ENCODE measurements at places on chromosomes 1 and 21.

DNA sequence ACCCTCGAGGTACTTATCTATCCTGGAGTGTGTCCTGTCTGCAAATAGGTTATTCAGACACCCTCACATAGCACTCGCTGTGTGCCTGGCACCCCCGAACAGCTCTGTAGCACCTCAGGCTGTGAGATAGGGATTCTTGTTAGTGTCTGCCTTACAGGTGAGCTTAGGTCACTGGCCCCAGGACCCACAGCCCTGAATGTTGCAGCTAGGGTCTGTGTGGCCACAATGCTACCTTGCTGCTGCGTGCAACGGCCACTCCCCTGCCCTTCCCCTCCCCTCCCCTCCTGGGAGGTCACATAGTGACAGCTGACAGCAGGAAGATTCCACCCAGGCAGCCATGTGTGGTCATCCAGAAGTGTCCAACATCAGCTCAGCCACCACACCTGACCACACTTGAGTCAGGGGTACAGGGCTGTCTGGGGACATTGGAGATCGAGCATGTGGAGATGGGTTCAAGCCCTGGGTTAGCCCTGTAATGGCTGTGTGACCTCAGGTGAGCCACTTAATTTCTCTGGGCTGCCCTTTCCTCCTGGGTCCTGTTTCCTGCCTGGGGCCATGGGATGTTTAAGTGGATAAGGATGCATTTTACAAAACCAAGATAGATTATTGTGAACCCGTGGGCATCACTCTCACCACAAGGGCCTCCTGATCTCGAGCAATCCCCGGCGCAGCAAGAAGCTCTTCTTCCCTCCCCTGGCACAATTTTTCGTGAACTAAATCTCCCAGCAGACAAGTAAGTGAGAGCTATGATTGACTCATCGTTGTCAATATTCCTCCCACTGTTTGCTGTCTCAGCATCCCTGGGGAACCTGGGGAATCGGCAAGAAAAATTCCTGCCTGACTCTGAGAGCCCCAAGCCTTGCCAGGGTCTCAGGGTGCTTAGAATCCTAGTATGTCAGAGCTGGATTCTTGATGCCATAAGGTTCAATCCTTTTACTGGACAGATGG is 208.7 kb downstream of the PTPRU start:
- DNase-seq: no peak

DNA sequence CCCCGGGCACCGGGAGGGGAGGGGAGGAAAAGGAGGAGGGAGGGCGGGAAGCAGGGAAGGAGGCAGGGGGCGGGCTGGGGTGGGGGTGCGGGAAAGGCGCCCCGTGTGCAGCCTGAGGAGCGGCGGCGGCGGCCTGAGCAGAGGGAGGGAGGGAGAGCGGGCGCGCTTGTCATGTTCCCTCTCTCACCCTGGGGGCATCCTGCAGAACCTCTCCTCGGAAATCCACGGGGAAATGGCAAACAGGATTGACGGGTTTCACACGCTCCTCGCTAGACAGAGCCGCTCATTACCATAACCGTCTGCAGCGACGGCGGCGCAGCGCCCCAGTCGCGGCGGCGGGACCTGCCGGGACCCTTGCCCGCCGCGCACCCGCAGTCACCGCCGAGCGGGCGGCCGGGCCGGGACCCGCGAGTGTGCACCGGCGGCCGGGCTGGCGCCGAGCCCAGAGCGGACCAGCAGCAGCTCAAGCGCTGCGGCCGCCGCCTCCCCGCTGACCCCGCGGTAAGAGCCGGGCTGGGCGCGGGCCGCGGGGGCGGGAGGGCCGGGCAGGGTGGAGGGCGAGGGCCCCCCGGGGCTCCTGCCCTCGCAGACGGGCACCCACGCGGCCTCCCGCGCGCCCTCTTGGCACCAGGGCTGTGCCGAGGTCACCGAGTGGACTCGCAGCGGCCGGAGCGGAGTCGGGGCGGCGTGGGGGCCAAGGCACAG is at the start of gene SERTAD4:
Gene SERTAD4, plus strand, starts transcription at position 286 of the 705 bp plus-strand sequence. CDS start 5,165 bp downstream, outside the sequence.
- DNase-seq: peak; percentile 79

GRCh38 chr1:91617285-91617765 is 116.7 kb downstream of the CDC7 start:
- peak; percentile 59 for DNase-seq

DNA sequence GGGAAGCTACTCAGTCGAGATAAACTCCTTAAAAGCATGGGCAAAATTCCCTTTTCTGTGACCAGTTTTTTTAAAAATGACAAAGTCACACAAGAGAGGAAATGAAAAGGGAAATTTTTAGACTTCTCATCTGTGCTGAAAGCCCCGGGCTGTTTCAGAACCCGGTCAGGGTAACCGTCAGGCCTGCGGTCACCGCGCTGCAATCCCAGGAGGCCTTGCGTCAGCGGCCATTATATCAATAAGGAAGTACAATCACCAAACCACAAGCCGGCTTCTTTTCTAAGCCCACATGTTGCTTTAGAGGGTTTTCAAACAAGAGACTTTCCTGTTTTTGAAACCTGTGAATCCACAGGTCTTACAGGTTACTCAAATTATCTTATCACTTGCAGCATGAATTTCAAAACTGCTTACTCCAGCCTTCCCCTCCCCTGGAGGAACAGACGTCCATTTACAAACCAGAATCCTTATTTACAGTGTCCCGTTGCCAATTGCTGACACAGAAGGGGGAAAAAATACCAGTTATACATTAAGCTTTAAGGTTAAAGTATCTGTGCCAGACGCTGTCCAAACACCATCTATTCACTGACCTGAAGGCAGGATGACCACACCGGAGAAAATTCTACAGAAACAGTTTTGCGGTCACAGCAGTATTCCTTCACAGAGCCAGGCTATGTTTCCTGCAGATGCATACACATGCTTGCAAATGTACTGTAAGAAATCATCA is 165.3 kb downstream of the TOMM20 start:
- DNase-seq: no peak

- DNase-seq: no peak
Measured at GRCh38 chr1:6603238-6603914, 707 bp upstream of the KLHL21 start.

DNA sequence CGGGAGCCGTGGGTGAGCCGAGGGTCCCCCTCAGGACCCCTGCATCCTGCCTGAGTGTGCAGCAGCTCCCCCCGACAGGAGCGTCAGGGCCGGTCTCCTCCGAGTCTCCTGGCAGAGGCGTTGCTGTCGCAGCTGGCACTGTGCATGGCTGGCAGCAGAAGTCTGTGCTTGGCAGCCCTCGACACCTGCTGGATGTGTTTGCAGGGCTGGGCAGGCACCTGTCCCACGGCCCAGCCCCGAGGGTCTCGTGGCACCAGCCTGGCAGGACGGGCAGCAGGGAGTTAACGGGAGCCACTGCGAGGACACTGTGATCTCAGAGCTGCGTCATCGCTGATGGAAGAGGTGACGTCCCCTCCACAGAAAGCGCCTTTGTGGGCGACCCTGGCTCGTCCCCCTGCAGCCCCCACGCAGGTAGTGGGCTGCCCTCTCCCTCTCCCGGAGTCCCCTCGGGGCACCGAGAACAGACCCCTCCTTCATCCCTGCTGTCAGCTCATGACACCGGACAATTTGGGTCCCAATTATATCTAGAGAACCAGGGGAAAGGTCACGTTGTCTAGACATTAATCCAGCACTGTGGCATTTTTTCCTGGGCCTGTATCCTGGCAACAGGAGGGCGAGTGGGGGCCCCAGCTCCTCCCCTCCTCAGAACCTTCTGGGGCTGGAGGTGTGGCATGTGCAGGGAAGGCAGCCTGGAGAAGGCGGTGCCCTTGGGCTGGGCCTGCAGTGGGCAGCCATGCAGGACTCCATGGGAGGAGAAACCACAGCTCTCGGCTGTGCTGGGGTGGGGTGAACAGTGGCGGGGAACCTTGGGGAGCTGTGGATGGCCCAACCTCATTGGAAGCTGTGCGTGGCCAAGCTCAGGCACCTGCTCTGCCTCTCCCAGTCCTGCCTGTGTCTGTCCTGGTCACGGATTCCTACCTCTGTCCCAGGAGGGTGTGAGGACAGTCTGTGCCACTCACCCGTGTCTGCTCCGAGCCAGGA is 15.4 kb downstream of the COL18A1 start:
- no peak for DNase-seq

DNA sequence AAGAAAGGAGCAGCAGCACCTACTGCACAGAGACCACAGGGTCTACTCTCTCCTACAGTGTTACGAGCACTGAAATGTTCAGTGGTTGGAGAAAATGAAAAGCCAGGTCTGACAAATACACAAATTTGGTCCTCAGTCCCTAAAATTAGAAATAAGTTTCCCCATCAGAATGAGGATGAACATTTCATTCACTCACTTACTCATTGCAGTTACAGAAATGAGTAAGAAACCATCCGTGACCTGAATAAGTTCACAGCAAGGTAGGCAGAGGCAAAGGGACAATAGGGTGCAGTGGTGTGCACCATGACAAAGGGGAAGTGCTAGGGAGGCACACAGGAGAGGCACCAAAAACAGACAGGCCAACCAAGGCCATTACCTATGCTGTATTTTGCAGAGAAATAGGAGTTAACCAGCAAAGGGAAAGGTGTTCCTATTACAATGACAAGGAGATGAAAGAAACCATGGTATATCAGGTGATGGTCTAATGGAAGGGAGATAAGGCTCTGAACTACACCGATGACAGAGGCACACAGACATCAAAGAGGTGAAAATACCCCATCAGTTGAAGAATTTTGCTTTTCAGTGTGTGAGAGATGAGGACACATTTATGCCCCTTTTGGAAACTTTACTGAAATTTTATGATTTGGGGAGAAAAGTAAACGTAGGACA is 29.4 kb downstream of the VAV3 start:
- no peak for DNase-seq

GRCh38 chr1:183403498-183403897 is 14.7 kb downstream of the NMNAT2 start:
- no peak for DNase-seq

- no peak for DNase-seq
Measured at GRCh38 chr1:54581621-54582035, 33.6 kb downstream of the ACOT11 start.

- DNase-seq: no peak
Measured at GRCh38 chr1:177566495-177566894, 395.7 kb downstream of the BRINP2 start.

- DNase-seq: peak; percentile 39
Measured at GRCh38 chr21:18522181-18522972, 118.8 kb upstream of the TMPRSS15 start.

GRCh38 chr1:203629016-203629506 is 2.4 kb downstream of the ATP2B4 start:
- DNase-seq: no peak

GRCh38 chr1:43472087-43472462 is 18.3 kb upstream of the HYI start:
- DNase-seq: no peak

DNA sequence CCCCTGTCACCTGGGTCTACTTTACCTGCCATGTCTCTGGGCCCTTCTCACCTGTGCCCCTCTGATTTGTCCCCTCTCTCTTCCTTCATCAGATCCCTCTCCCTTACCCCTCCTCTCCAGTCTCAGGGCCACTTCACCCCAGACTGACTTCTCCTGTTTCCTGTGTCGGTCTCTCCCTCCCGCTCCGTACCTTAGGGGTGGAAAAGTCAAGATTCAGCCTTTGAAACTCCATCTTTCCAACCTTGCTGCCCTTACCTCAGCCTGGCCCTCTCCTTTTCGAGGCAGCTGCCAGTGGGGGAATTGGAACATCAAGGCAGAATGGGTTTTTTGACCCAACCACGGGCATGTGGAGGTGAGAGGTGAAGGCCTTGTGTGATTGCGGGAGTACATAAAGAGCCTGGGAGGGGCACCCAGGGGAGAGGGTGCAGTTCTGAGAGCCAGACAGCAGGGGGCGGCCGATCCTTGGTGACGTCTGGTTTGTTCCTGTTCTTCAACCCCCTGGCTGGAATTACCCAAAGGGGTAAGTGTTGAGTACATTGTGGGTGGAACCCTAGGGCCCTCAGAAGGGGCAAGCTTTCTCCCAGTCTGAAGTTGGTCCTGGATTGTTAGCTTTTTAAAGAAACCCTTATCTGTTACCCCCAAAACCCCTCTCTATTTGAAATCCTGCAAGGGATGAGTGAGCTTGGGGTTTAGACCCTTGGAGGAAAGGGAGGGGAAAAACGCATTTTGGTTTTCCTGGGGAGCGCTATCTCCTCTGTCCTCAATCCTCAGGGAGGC is 12.3 kb upstream of the DMBX1 start:
- peak; percentile 38 for DNase-seq

GRCh38 chr1:26541431-26541815 is 11.9 kb downstream of the RPS6KA1 start:
- DNase-seq: no peak

DNA sequence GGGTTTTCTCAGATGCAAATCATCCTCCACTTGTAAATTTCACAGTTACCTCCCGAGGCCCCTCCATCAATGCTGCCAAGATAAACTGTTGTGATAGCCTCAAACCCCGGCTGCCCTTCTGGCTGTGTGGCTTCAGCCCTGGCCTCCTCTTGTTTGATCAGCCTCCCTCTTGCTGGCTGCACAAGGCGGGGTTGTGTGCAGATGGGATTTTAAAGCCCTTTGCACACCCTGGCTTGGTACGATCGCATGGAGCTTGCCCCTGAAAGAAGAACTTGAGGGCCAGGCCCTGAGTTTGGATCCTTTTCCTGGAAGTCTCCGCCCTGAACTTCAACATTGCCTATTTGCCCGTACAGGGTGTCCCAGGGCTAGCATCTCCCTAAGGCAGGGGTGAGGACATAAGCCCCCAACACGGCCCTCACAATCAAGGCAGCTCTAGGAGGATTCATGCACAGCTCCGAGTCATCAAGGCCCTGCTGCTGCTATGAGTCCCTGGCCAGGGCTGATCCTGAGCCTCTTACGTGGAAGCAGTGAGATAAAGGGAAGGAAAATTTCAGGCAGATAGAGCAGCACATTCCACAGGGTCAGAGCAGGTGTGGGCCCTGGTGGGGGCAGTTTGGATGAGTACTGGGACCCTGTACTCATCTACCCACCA is 181.2 kb upstream of the VAMP3 start:
- DNase-seq: no peak

GRCh38 chr1:92045766-92046495 is 16.1 kb downstream of the EPHX4 start:
- DNase-seq: no peak

- DNase-seq: no peak
Measured at GRCh38 chr1:70220517-70221237, 503 bp upstream of the SRSF11 start.

GRCh38 chr1:236893626-236894545 is 98.8 kb downstream of the MTR start:
- DNase-seq: no peak

GRCh38 chr1:115088115-115088778 is 1.1 kb downstream of the TSPAN2 start:
- no peak for DNase-seq

GRCh38 chr1:153763365-153764225 is 11.6 kb upstream of the SLC27A3 start:
- DNase-seq: no peak

DNA sequence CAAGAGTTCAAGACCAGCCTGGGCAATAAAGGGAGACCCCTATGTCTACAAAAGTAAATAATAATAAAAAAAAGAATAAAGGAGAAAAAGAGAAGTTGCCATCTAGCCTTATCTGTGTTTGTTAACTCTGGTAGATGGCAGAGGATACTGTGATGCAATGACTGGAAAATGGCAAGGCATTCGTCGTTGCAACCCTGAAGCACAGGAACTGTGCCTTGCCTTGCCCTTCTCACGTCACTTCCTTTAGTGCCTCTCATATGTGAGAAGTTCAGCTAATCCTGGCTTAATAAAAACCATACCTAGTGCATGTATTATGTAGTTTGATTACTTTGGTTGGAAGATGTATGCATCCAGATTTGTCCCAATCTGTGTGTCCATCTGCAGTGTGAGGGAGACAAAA is 25.8 kb upstream of the PIGC start:
- DNase-seq: no peak
